ENCODE measurements at places on chromosomes 1 and 21.

DNA sequence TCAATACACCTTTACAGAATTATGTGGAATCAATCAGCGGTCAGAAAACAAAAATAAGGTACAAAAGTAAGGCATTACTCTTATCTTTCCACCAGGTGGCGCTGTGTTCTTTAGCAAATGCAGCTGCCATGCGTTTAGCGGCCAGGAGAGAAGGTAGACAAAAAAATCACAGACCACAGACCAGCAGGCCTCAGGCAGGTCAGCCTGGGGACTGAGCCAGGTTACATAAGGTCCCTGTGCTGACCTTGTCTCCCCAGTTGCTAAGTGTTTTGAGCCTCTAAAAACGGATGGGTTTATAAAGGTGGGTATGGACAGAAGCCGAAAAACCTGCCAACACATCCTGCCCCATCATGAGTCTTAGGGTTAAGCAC, 2.8 kb downstream of the RGS16 start:
- DNase-seq: peak; percentile 76

DNA sequence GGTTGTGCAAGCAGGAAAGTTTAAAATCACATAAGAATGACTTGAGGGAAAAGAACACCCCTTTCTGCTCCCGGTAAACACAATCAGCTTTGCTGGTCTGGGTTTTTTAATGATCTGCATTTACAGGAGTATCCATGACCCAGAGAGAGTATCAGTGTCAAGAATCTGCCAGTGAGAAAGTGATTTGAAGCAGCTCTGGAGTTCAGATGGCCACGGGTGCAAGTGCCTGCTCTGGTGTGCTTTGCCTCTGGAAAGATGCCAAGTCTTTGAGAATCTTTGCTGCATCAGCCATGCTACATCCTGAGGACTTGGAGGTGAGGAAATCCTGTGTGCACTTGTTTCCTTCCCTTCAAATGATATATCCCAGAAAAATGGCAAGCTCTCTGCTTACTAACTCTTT, 18.6 kb upstream of the MYSM1 start:
- DNase-seq: no peak

- DNase-seq: no peak
Measured at GRCh38 chr1:116814926-116815723, 60.9 kb downstream of the CD2 start.

DNA sequence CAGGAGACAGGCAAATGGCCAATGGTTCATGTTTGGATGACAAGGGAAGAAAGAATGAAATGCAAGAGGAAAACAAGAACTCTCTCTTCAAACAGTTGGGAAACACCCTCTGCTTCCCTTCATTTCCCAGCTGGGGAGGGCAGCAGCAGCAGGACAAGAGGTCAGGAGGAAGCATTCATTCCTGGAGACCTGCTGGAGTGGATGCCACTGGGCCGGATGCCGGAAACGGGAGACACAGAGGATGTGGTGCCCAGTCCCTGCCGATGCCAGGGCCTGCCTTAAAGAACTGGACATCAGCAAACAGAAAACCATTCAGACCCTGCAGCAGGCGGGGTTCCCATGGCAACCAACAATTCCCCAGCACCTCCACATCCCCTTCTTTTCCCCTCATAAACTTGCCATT, 102.3 kb upstream of the ZNF648 start:
- no peak for DNase-seq

DNA sequence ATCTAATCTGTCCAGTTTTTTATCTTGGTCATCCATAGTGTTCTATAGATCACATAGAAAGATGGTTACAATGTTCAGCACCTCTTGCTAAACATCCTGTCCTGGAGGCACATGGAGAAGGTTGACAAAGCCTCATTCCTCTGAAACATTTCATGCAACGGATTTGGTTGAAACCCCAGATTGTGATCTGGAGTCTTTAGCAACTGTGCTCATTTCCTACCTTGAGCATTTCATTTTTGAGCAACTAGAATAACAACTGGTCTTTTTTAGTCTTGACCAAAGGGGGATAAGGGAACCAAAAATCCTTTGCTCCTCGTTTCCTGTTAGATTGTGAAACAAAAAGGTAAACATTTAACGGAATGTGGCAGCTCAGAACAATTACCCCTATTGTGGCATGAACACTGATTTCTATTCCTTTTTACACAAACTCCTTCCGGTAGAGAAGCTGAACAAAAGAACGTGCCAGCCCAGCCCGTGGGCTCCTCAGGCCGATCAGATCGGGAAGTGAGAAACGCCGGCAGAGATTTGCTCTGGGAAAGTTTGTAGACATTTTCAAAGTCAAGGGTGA, 94.7 kb upstream of the ERRFI1 start:
- peak; percentile 82 for DNase-seq

DNA sequence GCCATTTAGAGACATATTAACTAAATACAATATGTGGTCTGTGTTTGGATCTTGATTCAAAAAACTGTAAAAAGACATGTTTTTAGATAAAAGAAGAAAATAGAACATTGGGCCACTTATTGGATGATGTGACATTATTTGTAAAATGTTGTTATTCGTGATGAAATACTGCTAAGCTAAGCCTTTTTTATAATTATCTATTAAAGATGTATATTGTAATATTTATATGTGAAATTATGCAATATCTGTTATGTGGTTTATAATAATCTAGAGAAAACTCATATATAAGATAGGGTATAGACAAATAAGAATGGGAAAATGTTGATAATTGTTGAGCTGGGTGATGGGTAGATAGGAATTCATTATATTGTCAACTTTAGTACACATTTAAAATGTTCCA, 82.0 kb upstream of the RGS1 start:
- no peak for DNase-seq

GRCh38 chr1:67230539-67230938, 64.3 kb downstream of the IL23R start:
- DNase-seq: no peak

- DNase-seq: no peak
Measured at GRCh38 chr1:230495076-230495475, 68.9 kb upstream of the PGBD5 start.

DNA sequence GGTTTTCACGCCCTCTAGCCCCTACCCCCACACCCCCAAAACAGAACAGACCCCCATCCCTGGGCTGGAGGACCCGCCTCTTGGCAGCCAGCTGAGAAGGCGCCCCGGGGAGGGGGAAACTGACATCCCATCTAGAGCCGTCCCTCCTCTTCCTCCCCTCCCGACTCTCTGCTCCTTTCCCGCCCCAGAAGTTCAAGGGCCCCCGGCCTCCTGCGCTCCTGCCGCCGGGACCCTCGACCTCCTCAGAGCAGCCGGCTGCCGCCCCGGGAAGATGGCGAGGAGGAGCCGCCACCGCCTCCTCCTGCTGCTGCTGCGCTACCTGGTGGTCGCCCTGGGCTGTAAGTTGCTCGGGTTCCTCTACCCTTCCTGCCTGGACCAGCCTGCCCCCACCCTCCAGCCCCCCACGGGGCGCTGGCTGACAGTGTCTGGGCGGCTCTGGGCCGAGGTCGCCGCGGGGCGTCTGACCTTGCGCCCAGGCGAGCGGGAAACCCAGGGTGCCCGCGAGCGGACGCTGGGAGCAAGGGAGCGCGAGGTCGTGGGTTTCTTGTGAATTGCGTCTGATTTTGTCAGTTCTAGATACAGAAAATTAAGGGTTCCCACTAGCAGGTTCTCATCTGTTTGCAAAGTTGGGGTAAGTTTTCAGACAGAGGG, 618 bp downstream of the JAM2 start:
- DNase-seq: peak; percentile 24

- no peak for DNase-seq
Measured at GRCh38 chr21:44539046-44539445, 949 bp downstream of the KRTAP10-1 start.

DNA sequence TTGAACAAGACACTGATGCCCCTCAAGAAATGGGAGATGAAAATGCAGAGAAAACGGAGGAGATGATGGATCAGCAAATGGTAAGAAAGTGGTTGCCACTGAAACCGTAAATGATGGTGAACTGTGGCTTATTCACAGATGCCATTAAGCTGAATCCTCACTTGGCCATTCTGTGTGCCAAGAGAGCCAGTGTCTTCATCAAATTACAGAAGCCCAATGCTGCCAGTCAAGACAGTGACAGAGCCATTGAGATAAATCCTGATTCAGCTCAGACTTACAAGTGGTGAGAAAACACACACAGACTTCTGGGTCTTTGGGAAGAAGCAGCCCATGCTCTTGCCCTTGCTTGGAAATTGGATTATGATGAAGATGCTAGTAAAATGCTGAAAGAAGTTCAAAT, 52.5 kb downstream of the NBPF6 start:
- peak; percentile 88 for DNase-seq

GRCh38 chr1:46583494-46583893, 20.6 kb downstream of the MKNK1 start:
- no peak for DNase-seq

- no peak for DNase-seq
Measured at GRCh38 chr1:76933847-76934815, 66.9 kb downstream of the ST6GALNAC5 start.

GRCh38 chr1:94001397-94002045, 92.3 kb upstream of the GCLM start:
- DNase-seq: no peak

DNA sequence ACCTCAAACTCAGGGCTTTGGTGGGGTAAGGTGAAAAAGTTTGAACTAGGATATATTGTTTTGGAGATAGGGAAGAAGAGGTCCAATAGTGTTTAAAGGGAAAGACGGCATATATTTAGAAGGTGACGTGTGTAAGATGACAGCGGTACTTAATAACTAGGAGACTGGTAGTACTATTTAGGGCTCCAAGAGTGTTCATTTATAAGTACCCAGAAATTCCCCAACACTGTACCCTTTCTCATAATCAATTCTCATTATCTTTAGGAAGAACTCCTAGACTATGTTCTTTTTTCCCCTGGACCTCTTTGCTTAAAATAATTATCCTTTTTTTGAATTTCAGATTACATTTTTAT, 1.5 kb downstream of the LYPLAL1 start:
- DNase-seq: no peak

GRCh38 chr1:178238722-178239510, 145.0 kb downstream of the RASAL2 start:
- DNase-seq: peak; percentile 99

DNA sequence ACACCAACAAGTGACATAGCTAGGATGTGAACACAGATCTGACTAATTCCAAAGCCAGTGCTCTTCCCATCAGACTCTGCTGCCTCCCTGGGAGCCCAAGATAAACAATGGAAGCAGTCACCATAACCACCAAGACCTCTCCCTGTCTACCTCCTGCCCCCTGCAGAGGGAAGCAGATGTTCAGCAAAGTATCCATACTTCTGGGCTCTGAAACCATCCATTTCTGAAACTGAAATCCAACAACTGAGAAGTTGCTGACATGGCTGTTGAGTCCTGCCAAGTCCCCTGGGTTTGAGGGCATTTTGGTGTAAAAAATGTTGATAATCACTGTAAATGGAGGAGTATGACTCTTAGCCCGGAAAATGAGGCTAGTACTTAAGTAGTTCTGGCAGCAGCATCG, 102.1 kb downstream of the TYW3 start:
- peak; percentile 85 for DNase-seq

GRCh38 chr1:86782482-86782881, 78.1 kb downstream of the SH3GLB1 start:
- DNase-seq: no peak

DNA sequence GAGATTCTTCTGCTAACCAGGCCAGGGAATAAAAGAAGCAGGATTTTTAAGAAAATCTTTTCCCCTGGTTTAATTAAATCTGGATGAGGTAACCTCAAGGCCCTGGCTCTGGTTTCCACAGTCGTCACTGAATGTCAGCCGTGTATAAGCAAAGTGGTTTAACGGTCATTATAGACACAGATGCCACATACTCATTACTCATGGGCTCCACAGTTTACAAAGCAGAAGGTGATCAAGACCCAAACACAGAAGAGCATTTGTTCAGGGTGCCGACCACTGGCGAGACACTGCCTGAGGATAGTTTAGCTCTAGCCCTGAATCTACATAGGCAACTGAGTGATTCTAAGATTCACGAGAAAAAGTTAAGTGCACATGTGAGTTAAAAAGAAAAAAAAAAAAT, 27.8 kb upstream of the RAP1GAP start:
- DNase-seq: peak; percentile 77

- DNase-seq: peak; percentile 94
Measured at GRCh38 chr1:177256153-177257075, 85.7 kb downstream of the BRINP2 start.

GRCh38 chr1:230299191-230300006, 126.7 kb downstream of the PGBD5 start:
- DNase-seq: no peak

- peak; percentile 60 for DNase-seq
Measured at GRCh38 chr1:246199086-246199645, 307.9 kb downstream of the SMYD3 start.

GRCh38 chr1:54795356-54795665, 5.8 kb downstream of the TTC22 start:
- DNase-seq: peak; percentile 17

GRCh38 chr1:175511496-175511895, 231.9 kb downstream of the TNR start:
- no peak for DNase-seq

DNA sequence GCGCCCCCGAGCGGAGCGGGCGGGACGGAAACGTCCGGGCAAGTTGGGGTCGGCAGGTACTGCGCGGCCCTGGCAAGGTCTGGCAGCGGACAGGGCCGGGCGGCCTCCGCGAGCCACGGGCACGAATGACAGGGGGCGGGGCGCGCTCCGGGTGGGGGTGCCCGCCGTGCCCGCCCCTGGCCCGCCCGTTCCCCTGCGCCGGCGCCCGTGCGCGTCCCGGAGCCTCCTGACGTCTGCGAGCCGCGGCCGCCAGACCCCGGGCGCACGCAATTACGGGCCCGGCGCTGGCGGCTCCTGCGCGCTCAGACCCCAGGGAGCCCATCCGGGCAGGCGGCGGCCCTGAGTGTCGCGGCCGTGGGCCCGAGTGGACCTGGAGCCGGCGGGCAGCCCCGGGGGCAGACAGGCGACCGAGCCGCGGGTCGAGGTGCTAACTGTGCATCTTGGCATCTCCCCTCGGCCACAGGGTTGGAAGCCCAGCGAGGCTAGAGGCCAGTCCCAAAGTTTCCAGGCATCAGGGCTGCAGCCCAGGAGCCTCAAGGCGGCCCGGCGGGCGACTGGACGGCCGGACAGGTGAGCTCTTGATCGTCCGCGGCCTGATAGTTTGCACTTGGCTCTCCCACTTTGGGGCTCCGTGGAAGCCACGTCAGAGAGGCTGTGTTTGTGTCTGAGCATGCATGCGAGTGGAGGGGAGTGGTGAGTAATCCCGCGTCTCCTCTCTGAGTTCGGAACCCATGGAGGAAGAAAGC, 918 bp downstream of the MIB2 start:
- DNase-seq: peak; percentile 34

- DNase-seq: no peak
Measured at GRCh38 chr1:8981169-8981568, 35.5 kb downstream of the CA6 start.

- DNase-seq: no peak
Measured at GRCh38 chr1:58497499-58497898, 49.0 kb downstream of the OMA1 start.

All from M059J (cell line).